ENCODE measurements at places on chromosomes 7 and 10. TPM values are rescaled to one million over a fixed set of nuclear protein-coding genes. Genes with fewer than 3 reads are reported as not detected.

The VKORC1L1 gene
- total RNA-seq, result 29.4 TPM

DNA sequence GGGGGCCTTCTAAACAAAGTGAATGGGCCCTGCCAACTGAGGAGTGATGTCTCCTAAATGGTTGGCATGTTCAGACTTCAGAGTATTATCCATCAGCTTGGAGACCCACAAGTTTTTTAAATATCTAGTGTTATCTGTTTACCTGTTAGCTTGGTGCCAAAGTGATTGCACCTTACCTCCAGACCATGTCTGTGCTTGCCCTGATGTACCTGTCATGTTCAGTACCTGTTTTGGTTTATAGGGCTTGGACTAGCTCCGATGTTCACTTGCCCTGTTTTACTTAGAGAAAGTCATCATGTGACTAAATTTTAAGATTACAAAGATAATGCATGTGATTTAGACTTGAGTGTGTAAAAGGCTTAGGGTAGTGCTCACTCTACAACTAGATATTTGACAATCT lies 67.7 kb downstream of the CNNM2 start:
- no peak overlapping the region for H3K27ac ChIP-seq
- no peaks in the 10 kb centered on the region for H3K4me1 ChIP-seq
- H3K4me3 ChIP-seq, result no peak overlapping the region
- H3K27me3 ChIP-seq, result no peaks in the 10 kb centered on the region
- H3K36me3 ChIP-seq, result 0 out of 3 replicates have a peak, but pooled peaks cover 2% of the 10 kb centered on the region

The NAT16 gene
- 0.50 TPM for total RNA-seq

The LLCFC1 gene
- total RNA-seq, result not detected

GRCh38 chr7:158364451-158364850 lies 223.2 kb downstream of the PTPRN2 start:
- H3K36me3 ChIP-seq, result no peaks in the 10 kb centered on the region
- H3K4me1 ChIP-seq, result no peaks in the 10 kb centered on the region
- no peak overlapping the region for H3K27ac ChIP-seq

The PLEKHS1 gene
- total RNA-seq, result not detected

DNA sequence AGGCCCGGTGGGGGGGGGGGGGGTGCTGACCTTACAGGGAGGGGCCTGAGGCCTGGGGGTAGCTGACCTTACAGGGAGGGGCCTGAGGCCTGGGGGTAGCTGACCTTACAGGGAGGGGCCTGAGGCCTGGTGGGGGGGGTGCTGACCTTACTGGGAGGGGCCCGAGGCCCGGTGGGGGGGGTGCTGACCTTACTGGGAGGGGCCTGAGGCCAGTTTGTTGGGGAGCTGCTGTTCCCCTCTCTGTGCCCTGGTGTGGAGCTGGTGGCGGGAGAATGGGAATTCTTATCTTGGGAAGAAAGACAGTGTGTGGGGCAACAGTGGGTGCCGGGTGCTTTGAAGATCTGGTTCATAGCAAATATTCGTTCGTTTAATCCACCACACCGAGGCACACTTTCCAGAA lies 46.6 kb upstream of the CFAP46 start:
- no peak overlapping the region for H3K27ac ChIP-seq
- no peak for DNase-seq
- no peak overlapping the region for H3K4me3 ChIP-seq
- no peaks in the 10 kb centered on the region for H3K4me1 ChIP-seq
- H3K27me3 ChIP-seq, result no peaks in the 10 kb centered on the region

GRCh38 chr10:7563368-7563767 lies 103.4 kb downstream of the ITIH5 start:
- no peak overlapping the region for H3K4me3 ChIP-seq
- H3K36me3 ChIP-seq, result no peaks in the 10 kb centered on the region
- H3K27me3 ChIP-seq, result no peaks in the 10 kb centered on the region
- no peaks in the 10 kb centered on the region for H3K4me1 ChIP-seq
